ENCODE measurements at places on chromosomes 11 and 22. TPM values are rescaled to one million over a fixed set of nuclear protein-coding genes. Genes with fewer than 3 reads are reported as not detected.

DNA sequence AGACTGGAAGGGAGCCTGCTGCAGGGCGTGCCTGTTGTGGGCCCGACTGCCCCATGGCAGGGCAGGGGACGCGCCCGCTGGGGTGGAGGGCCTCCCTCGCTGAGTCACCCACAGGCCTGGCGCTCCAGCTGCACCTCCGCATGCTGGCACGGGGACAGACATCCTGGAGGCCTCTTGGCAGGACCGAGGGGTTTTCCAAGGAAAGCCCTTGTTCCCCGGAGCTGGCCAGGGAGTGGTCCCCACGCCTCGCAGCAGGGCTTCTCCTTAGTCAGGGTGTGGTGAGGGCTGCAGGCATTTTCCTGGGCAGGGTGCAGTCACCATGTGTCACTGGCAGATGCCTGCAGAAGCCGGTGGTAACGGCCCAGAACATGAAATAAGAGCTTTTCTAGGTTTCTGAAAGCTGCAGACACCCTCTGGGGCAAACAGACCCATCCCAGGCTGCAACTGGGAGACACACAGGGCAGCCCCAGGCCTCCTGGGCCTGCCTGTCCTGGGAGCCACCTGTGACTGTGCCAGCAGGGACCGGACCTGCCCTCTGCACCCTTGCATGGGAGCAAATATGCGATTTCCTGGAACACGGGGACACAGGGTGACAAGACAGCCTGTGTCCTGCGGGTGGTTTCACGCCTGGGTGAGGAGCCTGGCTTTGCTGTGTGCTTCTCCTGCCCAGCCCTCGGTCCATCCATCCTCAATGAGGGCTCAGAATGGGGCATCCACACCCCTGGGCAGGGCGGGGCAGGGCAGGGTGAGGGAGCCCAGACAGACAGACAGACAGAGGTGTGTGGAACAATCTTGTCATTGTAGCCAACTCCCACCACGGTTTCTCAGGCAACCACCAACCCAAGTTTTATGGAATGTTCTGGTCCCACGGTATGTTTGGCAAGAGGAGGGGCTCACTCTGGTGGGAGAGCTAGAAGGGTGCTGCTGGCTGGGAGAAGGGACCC lies 43.2 kb upstream of the FADD start:
- ATAC-seq: no peak

The SAMM50 gene
- 31.7 TPM for total RNA-seq

DNA sequence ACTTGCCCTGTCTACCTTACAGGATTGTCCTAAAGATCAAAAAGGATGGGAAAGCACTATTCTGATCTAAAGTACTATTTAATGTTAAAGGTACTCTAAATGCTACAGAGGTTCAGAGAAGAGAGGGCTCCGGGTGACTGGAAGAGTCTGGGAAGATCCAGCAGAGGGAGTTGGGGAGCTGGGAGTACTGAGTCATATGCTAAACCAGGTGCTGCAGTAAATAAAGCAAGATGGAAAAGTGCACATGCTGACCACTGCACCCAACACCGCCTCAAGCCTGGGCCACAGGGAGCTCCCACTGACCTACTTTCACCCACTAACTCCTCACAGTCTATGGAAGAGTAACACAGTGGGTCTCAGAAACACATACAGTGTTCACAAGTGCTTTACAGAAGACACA lies 49.3 kb downstream of the WT1 start:
- no peak for ATAC-seq

The MMP7 gene
- not detected for total RNA-seq

- no peak for ATAC-seq
Observed at GRCh38 chr11:123228496-123229163, 33.6 kb upstream of the CLMP start.

The HBG2 gene
- not detected for total RNA-seq

The PRR14L gene
- total RNA-seq: 75.3 TPM

DNA sequence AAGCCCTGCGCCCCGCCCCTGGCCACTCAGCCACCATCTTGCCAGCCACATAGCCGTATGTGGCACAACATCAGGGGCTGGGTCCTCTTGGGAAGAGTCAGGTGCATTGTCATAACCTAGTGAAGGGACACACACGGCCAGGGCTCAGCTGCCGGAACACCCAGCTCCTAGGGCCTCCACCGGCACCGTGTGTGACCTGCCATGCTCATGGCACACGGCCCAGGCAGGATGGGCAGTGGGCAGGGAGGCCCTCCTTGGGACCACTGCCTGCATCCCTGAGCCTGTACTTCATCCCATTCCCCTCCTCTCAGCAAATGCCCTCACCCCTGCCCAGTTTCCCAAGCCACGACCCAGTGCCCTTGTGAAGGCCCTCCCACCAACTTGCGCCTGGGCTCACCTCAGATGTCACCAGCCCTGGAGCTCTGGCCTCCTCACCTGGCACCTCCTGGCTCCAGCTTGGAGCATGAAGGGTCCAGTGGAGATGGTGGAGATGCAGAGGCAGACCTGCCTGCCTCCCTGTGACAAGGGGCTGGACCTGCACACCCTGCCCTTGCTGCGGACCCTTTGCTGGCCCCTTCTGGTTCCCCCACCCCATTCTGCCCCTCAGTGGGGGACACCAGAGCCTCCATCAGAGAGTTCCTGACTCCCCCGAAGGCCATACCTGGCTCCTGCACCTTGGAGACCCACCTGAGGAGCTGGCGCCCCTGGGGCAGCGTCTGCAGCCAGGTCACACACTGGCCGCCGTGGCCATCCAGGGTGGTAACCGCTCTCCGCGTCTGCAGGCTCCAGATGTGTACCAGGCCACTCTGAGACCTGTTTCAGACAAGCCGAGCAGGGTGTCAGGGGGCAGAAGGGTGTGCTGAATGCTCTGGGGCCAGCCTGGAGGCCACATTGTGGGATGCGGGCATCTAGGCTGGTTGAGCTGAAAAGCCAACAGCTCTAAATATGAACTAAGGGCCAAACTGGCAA lies 34.5 kb downstream of the GNB1L start:
- no peak for ATAC-seq

DNA sequence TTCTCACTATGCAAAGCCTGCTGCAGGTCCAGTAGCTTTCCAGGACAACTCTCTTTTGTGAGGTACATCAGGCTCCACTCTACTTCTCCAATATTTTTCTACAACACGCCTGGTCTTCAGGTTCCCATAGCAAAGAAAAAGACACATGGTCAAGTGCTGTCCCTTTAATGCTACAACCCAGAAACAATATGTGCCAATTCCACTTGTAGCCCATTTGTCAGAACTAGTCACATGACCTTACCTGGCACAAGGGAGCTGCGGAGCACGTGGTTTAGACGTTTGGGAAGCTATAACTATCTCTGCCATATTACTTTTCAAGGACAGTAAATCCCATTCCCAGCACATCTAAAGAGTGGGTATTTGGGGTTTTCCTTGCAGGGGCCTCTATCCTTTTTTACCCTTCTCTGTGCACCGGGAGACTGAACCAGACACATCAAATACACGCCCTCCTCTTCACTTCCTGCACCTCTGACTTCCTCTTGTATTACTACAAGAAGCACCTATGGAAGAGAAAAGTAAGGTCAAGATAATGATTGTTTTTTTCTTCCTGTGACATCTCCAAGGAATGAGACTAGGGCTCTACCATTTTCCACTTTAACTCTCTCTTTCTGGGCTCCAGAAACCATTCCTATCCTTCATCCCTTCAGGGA lies 237.6 kb downstream of the ETS1 start:
- no peak for ATAC-seq

GRCh38 chr11:125223901-125224361 lies 59.4 kb downstream of the PKNOX2 start:
- ATAC-seq: no peak

DNA sequence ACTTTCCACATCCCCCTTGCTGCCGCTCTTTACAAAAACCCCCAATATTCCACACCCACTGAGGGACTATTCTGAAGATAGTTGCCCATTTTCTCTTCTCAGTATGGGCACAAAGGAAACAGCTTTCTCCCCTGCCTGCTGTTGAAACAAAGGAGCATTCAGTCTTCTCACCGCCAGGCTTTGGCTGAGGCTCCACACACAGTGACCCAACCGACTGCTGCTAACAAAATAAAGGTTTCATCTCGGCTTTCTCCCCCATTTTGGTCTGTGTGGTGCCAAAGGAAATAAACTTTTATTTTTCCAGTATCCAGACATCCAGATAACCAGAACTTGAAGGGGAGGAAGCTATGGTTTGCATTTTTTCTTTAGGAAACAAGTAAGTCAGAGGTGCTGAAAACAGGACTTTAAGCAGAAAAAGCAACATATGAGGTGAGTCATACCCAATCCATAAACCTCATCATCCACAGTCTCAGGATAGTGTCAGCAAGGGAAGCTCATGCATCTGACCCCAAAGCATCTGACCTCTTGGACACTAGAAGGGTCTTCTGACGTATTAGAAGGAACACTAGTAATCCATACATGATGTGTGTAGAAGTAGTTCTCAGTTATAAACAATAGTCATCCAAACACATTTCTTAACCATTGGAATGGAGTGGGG lies 6.4 kb downstream of the CLMP start:
- no peak for ATAC-seq

- peak; percentile 73 for ATAC-seq
Observed at GRCh38 chr11:44611687-44612434, 46.4 kb downstream of the CD82 start.

- no peak for ATAC-seq
Observed at GRCh38 chr11:116602637-116602942, 170.2 kb downstream of the BUD13 start.

DNA sequence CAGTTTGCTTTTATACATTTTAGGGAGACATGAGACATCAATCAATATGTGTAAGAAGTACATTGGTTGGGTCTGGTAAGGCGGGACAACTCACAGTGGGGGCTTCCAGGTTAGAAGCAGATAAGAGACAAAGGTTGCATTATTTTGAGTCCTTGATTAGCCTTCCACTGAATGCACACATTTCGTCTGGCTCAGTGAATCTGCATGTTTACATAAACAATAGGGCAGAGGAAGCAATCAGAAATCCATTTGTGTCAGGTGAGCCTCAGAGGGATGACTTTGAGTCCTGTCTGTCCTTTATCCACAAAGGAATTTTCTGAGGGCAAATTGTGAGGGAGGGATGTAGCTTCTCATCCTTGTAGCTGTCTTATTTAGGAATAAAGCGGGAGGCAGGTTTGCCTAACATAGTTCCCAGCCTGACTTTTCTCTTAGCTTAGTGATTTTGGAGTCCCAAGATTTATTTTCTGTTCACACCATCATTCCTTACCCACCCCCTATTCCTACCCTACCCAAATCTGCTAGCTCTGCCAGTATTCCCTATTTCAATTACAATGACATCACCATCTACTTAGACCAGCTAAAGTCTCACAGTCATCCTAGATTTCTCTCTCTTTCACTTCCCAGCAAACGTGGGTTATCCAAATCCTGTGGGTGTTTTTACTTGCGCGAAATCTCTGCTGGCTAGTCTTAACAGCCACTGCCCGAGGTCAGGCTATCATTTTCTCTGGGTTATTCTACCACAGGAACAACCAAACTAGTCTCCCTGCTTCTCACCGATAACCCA lies 2.9 kb downstream of the SC5D start:
- no peak for ATAC-seq

GRCh38 chr11:116427903-116428637 lies 344.7 kb downstream of the BUD13 start:
- no peak for ATAC-seq

DNA sequence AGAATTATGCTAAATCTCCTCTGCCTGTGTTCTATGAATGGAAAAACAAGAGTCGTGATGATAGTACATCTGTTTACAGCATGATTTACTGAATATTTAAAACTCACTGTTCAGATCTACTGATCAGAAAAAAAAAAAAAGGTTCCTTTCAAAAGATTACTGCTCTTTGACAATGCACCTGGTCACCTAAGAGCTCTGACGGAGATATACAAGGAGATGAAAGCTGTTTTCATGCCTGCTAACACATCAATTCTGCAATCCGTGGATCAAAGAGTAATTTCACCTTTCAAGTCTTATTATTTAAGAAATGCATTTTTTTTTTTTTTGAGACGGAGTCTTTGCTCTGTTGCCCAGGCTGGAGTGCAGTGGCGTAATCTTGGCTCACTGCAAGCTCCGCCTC lies 30.7 kb downstream of the CLTCL1 start:
- ATAC-seq: no peak

- no peak for ATAC-seq
Observed at GRCh38 chr11:14117632-14118031, 155.1 kb downstream of the SPON1 start.

The OR5T2 gene
- total RNA-seq: not detected

GRCh38 chr11:121300313-121300971 lies 7.9 kb downstream of the SC5D start:
- no peak for ATAC-seq

DNA sequence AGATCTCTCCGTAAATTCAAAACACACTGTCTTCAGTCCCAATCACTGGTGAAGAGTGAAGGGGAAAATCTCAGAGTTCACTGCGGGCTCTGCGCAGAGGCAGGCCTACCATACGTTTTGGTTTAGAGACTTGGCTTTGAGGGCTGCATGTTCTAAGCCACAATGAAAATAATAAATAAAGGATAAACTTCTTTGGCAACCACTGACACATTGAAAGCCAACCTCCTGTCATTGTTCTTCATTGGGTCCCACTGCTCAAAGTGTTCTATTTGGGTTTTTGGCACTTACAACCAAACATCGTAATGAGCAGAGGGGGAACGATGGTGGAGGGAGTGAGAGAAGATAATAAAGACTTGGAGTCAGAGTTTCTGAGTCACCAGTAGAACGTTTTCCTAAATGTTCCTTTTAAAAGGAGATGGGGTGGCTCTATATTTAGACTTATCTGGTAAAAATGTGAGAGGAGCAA lies 472.9 kb downstream of the SOX6 start:
- ATAC-seq: no peak

The NXPE1 gene
- total RNA-seq: not detected

The MOV10L1 gene
- total RNA-seq: not detected

GRCh38 chr11:16603890-16604793 lies 134.3 kb upstream of the C11orf58 start:
- no peak for ATAC-seq

DNA sequence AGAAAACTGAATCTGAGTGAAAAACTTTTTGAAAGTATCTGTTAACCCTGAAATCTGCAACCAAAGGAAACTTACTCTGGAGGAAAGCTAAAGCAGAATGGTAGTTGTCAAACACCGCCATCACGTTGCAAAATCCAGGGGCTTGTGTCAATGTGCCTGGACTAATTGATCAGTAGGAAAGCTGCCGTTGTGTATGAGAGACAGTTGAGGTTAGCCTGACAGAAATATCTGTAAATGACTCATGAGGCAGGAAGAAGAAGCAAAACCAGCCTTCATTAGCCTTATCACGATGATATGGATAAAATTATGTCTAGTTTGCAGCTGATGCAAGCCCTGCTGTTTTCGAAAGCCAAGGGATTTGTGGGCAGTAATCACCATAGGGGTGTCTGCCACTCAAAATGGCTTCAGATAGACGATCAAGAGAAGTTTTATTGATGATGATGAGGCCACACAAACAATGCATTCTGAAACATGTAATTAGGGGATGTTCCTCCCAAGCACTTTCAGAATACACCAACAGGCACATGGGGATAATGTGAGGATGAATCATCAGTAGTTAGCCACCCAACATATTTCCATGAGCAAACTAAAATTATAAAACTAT lies 8.9 kb downstream of the SCGB1A1 start:
- ATAC-seq: peak; percentile 80

- ATAC-seq: no peak
Observed at GRCh38 chr11:76880314-76880713, 19.6 kb downstream of the ACER3 start.

GRCh38 chr11:11807811-11808782 lies 33.7 kb upstream of the USP47 start:
- no peak for ATAC-seq

GRCh38 chr22:24170188-24170587 lies 11.1 kb upstream of the SUSD2 start:
- no peak for ATAC-seq

- no peak for ATAC-seq
Observed at GRCh38 chr22:23403720-23404688, 176.1 kb downstream of the IGLL1 start.

GRCh38 chr11:10641177-10641911 lies 52.2 kb downstream of the IRAG1 start:
- ATAC-seq: no peak
